ENCODE measurements at places on chromosomes 7 and 10.

DNA sequence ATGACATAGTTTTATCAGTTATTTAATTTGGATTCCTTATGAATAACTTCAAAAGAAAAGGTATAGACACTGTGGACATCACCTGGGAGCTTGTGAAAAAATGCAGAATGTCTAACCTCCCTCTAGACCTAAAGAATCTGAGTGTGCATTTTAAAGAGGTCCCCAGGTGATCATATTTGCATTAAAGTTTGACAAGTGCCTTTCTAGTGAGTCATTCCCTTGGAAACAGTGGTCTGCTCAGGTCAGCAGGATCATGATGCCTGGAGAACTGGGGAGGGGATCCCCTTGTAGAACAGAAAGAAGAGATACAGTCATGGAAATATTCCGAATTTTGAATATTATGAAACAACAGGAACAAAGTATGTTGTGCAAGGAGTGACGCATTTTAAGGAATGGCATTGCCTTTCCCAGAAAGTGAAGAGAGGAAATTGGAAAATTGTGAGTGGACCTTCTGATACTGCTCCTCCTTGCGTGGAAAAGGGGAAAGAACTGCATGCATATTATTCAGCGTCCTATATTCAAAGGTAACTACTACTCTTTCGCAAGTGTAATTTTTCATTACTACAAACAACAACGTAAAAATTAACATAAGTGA lies 4.6 kb downstream of the STEAP2 start:
- DNase-seq: no peak

- no peak for DNase-seq
These were observed 104.2 kb downstream of the EMX2 start for GRCh38 chr10:117646718-117647117.

DNA sequence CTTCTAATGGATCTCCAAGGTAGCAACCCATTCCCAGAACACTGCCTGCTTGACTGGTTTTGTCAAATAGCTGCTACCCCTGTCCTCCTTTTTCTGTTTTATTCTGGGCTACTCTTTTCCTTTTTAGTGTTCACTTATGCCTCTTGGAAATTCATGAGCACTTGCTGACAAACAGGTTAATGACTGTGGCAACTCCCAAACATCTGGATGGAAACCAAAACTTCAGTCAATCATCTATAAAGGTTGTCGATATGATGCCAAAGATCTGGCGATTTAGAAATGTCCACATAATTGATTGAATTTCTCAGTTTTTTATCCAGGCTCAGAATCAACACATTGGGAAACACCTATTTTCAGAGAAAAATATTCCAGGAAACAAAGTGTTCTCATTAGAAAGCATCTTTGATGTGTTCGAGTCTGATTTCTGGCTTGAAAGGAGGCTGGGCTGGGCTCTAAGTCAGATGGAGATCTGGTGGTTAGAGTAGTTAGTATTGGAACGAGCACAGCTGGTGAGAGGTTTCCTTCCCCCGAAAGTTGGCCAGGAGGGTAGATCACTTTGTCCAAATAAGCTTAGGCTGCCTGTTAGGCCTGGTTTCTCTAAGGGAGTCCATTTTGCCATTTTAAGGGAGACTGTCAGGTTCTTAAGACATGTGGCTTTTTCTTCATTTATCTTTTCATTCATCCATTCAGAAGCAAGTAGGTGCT lies 17.8 kb downstream of the PAX2 start:
- DNase-seq: no peak

DNA sequence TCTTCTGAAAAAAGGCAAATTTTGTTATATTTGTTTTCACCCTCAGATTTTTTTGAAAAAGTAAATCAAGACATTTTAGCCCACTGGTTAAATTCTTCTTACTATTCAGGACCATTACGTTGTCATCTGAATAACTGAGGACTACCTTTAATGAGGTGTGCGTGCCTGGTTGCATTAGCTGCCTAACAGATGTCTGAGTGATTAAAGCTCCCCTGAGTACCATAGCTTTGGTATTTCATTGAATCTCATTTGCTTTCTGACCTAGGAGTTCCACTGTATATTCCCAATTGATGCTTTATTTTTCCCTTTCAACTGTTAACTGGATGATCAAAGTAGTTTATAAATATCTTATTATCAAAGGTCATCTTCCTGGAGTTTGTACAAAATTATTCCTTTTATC lies 410.0 kb upstream of the SEMA3D start:
- DNase-seq: no peak

DNA sequence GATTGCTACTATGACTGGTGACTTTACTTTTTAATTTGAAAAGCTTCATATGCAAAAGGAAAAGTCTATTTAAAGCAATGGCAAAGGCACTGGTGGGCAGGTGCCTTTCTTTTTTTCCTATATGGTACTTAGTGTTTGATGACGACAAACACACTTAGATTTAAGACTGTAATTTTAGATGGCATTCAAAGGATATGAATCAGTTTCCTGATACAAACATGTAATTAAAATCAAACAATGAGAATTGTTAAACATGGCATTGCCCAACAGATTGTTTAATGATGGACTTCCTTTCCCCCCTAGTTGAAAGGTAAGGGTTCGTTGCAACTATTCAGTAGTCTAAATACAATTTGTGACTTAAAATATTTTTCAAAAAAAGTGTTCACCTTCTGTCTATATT lies 106.5 kb upstream of the SEMA3C start:
- no peak for DNase-seq

GRCh38 chr7:50792342-50793119 lies 9.8 kb upstream of the GRB10 start:
- DNase-seq: no peak

DNA sequence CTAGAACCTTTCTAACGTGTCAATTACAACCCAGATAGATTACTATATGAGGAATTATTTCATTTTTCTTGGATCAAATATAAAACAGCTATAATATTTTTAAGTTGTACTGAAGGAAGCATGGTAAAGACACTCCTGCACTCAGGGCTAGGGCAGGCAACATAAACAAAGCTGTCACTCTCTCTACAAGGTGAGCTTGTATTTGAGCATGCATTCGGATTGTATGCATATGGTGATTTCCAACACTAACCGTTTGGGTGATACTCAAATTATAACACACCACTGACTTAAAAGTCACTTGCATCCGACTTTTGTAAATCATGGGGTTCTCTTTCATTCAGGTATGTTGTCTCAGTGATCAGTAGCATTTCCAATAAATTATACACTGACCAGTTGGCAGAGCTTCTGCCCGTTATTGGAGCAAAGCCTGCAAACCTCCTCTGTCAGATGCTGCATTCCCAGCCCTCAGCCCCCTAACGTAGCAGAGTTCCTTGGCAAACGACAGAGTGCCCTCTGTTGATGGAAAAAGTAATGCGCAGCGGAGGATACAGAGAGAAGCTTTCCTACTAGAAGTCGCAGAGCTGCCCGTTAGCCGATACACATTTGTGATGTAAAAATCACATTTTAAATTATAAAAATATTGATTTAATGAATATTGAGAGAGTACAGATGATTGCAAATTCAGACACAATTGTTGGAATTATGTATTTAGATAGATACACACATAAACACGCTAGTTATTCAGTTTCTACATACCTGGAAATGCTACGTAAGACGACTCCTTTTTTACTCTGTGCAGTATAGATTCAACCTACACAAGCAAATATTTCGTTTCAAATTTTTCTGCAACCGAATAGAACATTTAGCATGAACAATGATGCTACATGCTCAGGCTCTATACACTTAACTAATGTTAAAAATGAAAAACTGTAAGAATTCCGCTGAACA lies 173.9 kb upstream of the SP4 start:
- peak; percentile 3 for DNase-seq

DNA sequence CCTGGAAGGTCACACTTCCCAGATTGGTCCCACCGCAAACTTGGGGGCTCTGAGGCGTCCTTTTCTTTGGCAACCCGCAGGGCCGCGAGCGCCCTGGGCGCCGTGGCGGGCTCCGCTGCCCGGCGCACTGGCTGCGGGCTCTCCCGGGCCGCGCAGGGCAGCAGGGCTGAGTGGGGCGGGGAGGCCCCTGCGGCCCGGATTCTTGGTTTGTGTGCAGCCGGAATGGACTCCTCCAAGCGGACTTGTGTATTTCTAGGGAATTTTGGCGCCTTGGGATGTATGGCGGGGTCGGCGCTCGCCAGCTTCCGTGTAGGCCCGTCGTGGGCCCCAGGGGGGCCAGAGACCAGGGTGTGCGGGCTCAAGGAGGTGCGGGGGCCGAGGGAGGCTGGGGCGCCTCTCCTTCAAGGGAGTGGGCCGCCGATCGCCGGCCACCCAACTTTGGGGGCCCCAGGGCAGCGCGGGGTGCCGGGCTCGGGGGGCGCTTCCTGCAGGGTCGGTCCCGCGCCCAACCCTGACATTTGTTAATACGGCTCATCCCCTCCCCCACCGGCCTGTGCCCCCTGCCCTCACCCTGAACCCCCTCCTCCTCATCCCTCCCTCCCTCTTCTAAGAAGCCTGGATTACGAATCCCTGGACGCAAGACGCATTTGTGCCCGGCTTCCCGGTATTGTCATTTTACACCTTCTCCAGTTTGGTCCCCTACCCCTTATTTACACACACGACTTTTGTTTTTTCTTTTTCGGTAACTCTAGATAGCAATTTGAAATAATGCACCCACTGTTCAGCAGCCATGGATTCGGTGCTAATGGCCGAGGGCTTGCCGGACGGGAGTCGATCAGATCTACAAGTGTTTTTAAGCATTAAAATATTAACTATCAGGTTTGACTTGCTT lies 2.5 kb downstream of the TCF7L2 start:
- DNase-seq: no peak

Measured in anterior cingulate cortex (tissue), 58 donors.